ENCODE measurements at places on chromosomes 7 and 10. TPM values are rescaled to one million over a fixed set of nuclear protein-coding genes. Genes with fewer than 3 reads are reported as not detected.

Gene OPN1SW
- total RNA-seq = not detected

Gene CNNM1
- not detected for total RNA-seq

Gene HOXA11
- total RNA-seq = not detected

Gene FFAR4
- not detected for total RNA-seq

- H3K4me1 ChIP-seq = peaks cover 7% of the 10 kb centered on the region
- H3K27me3 ChIP-seq = no peaks in the 10 kb centered on the region
- H3K27ac ChIP-seq = no peak overlapping the region
Observed at GRCh38 chr10:34526758-34527730, 288.1 kb downstream of the PARD3 start.

- no peaks in the 10 kb centered on the region for H3K36me3 ChIP-seq
- H3K27ac ChIP-seq = no peak overlapping the region
- no peaks in the 10 kb centered on the region for H3K4me1 ChIP-seq
- no peak for DNase-seq
- no peaks in the 10 kb centered on the region for H3K27me3 ChIP-seq
Observed at GRCh38 chr7:18515067-18515466, 19.5 kb downstream of the HDAC9 start.

- no peak for DNase-seq
- H3K27me3 ChIP-seq = no peaks in the 10 kb centered on the region
- H3K4me1 ChIP-seq = peaks cover 23% of the 10 kb centered on the region
- peak overlapping the region; percentile 22 for H3K27ac ChIP-seq
- H3K4me3 ChIP-seq = peak overlapping the region; percentile 93
- H3K36me3 ChIP-seq = no peaks in the 10 kb centered on the region
Observed at GRCh38 chr10:32957341-32958084, 517 bp downstream of the ITGB1 start.

DNA sequence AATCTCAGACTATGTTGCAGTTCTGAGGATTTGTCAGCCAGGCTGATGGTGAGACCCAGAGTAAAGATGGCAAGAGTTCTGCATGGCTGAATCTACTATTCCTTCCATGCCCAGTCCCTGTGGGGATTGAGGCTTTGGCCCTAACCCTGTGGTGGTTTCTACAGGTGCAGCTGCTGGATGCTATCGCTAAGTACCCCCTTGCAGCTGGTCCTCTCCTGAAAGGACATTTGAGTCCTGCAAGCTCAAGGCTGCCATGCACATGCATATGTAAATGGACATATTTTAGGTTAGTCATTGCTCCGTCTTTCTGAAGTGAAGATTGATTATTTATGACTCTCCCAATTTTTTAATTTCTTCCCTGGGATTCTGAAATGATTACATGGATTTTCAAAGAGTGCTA is 1122.2 kb upstream of the CELF2 start:
- DNase-seq = no peak
- no peaks in the 10 kb centered on the region for H3K4me1 ChIP-seq
- H3K36me3 ChIP-seq = no peaks in the 10 kb centered on the region
- no peaks in the 10 kb centered on the region for H3K27me3 ChIP-seq
- H3K4me3 ChIP-seq = no peak overlapping the region

- H3K4me3 ChIP-seq = no peak overlapping the region
- H3K4me1 ChIP-seq = peaks cover 3% of the 10 kb centered on the region
- DNase-seq = no peak
- no peak overlapping the region for H3K27ac ChIP-seq
Observed at GRCh38 chr7:157160433-157160832, 21.7 kb downstream of the UBE3C start.

GRCh38 chr7:38310591-38311101 is 37.2 kb upstream of the TARP start:
- no peak for DNase-seq
- no peaks in the 10 kb centered on the region for H3K36me3 ChIP-seq
- peak overlapping the region; percentile 71 for H3K4me3 ChIP-seq
- peaks cover 20% of the 10 kb centered on the region for H3K4me1 ChIP-seq

GRCh38 chr10:11446864-11447263 is 164.6 kb downstream of the USP6NL start:
- no peaks in the 10 kb centered on the region for H3K27me3 ChIP-seq
- no peak for DNase-seq
- no peaks in the 10 kb centered on the region for H3K36me3 ChIP-seq
- no peak overlapping the region for H3K4me3 ChIP-seq
- no peak overlapping the region for H3K27ac ChIP-seq
- peaks cover 50% of the 10 kb centered on the region for H3K4me1 ChIP-seq

- H3K36me3 ChIP-seq = no peaks in the 10 kb centered on the region
- H3K27ac ChIP-seq = no peak overlapping the region
- no peak overlapping the region for H3K4me3 ChIP-seq
- no peaks in the 10 kb centered on the region for H3K4me1 ChIP-seq
Observed at GRCh38 chr10:102633287-102633686, 11.0 kb upstream of the TRIM8 start.

DNA sequence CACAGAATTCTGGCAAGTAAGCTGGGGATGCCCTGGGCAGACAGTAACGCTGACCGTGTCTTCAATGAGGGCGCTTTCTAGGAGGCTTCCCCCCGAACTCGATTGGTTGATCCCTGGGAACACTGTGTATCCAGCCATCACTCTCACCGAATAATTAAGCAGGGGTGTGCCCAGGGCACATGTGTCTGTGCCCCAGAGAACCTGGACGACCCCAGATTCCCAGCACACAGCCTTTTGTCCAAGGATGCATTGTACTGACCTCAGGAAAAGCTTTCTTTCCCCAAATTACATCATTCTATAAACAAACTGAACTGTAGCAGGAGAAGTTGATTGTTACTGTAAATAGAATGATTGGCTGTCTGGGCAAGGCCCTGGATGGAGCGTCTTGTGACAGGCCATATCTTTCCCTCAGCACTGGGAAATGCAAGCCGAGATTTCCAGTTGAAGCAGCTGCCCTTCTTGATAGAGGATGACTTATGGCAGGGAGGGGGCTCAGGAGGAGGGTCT is 6.6 kb upstream of the DEPP1 start:
- no peak overlapping the region for H3K4me3 ChIP-seq
- no peak overlapping the region for H3K27ac ChIP-seq
- no peak for DNase-seq
- peaks cover 3% of the 10 kb centered on the region for H3K36me3 ChIP-seq

DNA sequence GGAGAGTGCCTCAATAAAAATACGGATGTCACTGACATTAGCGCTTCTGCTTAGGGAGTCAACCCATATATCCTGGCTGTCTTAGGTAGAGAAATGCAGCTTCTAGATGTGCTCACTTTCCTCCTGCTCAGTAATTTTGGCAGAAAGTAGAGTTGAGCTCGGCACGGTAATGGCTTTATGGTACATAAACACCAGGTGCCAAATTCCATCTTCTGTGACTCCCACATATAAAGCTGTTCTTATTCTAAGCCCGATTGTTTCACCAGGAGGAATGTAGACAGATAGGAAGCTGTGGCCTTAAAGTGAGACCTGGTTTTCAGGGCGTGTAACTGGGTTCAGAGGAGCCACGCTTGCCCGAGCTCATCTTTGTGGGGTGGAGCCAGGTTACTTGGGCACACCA is 143.7 kb downstream of the CREB5 start:
- no peaks in the 10 kb centered on the region for H3K4me1 ChIP-seq
- no peak overlapping the region for H3K27ac ChIP-seq

DNA sequence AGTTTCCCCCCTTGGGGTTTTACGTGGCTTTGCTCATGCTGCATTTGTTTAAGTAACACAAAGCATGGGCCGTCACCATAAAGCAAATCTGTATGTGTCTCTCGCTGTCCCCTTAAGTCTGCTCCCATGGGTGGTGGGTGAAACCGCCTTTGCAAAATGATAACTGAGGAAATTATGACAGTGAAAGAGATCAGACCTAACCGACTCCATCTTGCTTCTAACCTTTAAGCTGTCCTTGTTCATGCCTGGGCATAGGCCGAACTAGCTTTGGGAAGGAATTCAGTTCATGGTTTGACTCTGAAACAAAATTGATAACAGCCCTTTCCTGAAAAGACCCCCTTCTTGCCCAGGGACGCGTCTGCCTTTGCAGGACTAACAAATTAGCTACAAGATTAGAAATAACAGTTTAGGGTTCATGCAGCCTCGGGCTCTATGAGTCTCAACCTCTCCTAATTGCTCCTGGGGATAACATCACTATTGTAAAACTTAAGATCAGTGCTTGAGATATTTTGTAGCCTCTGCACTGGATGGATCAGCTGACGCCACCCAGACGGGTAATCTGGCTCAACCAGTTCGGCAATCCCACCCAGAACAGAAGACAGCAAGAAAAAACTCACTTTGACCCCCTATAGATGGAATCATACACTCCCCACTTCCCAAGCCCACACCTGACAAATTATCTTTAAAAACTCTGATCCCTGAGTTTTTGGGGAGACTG is 623.7 kb downstream of the TYW1 start:
- H3K4me1 ChIP-seq = no peaks in the 10 kb centered on the region
- H3K4me3 ChIP-seq = no peak overlapping the region
- H3K27ac ChIP-seq = no peak overlapping the region
- no peak for DNase-seq
- no peaks in the 10 kb centered on the region for H3K27me3 ChIP-seq

- no peak overlapping the region for H3K4me3 ChIP-seq
- H3K27ac ChIP-seq = no peak overlapping the region
- no peak for DNase-seq
- H3K36me3 ChIP-seq = no peaks in the 10 kb centered on the region
Observed at GRCh38 chr7:158843771-158844170, 12.6 kb upstream of the DYNC2I1 start.

DNA sequence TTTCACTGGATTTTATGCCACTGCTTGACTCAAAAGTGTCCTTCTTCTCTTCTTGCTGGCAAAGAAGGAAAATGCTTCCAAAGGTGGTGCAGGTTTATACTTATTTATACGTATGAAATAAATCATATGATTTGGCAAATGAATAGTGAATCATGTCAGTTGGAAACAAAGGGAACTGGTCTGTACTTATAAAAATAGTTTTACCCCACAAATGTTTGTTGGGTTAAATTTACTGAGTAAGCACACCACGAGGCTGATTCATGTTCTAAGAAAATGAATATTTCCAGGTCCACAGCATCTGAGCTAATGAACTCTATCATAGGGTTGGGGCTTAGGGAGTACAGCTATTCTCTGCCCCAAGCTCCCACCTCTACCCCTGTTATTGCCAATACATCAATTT is 232.2 kb downstream of the TRIL start:
- H3K4me3 ChIP-seq = no peak overlapping the region
- no peak for DNase-seq
- no peaks in the 10 kb centered on the region for H3K27me3 ChIP-seq
- H3K4me1 ChIP-seq = no peaks in the 10 kb centered on the region
- H3K27ac ChIP-seq = no peak overlapping the region

- no peaks in the 10 kb centered on the region for H3K27me3 ChIP-seq
- no peaks in the 10 kb centered on the region for H3K4me1 ChIP-seq
- H3K4me3 ChIP-seq = no peak overlapping the region
- no peaks in the 10 kb centered on the region for H3K36me3 ChIP-seq
Observed at GRCh38 chr10:116802474-116802873, 46.8 kb upstream of the ENO4 start.

DNA sequence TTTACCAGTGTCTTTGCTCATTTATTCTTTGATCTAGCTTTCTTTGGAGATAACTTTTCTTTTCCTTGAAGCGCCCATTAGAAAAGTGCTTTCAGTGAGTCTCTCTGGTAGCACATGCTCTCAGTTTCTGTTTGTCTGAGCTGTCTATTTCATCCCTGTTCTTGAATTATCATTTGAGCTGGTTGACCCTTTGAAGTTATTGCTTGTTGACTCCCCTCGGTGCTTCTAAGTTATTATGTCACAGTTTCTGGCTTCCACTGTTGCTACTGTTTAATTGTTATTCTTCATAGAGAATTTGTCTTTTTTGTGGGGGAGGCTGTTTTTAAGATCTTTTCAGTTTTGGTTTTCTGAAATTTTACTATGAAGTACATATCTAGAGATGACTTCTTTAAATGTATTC is 11.4 kb upstream of the PRF1 start:
- no peak for DNase-seq
- H3K27me3 ChIP-seq = no peaks in the 10 kb centered on the region

DNA sequence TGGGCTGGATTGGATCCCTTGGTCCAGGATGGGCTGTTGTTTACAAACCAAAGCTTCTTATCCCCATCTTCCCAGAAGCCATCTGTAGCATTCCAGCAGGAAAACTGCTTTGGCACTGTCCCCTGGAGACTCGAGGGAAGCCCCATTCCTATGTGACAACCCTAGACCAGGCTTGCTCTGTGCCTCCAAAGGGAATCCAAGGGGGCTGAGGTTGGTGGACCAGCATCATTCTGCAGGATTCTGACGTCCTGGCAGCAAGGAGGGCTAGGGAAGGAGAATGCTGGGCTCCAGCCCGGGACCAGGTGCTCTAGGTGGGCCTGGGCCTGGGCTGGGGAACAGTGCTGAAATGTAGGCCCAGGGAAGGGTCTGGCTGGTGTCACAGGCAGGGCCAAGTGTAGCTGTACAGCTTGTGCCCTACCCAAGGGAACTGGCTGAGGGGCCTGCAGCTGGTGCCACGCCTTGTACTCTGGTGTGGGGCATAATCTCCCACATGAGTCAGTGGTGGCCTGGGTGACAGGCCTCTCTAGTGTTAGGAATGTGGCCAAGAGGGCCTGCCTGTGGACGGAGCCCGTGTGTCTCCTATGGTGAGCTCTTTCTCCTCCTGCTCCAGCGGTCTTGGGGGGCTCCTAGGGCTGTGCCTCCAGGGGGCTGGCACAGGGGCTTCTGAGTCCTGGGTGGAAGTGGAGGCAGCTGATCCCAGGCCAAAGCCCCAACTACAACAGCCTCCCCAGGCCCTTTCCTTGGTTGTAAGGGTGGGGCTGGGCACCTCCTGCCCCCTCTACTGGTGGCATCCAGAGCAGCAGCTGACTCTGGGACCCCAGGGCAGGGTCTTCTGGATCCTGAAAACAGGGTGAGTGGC is 25.2 kb downstream of the TRIM8 start:
- peaks cover 8% of the 10 kb centered on the region for H3K4me1 ChIP-seq
- no peaks in the 10 kb centered on the region for H3K27me3 ChIP-seq
- no peak overlapping the region for H3K27ac ChIP-seq
- no peak overlapping the region for H3K4me3 ChIP-seq
- H3K36me3 ChIP-seq = no peaks in the 10 kb centered on the region
- DNase-seq = no peak

- H3K4me1 ChIP-seq = no peaks in the 10 kb centered on the region
- DNase-seq = no peak
- no peaks in the 10 kb centered on the region for H3K27me3 ChIP-seq
- no peak overlapping the region for H3K4me3 ChIP-seq
- H3K36me3 ChIP-seq = no peaks in the 10 kb centered on the region
Observed at GRCh38 chr7:135879233-135879632, 97.9 kb downstream of the MTPN start.

DNA sequence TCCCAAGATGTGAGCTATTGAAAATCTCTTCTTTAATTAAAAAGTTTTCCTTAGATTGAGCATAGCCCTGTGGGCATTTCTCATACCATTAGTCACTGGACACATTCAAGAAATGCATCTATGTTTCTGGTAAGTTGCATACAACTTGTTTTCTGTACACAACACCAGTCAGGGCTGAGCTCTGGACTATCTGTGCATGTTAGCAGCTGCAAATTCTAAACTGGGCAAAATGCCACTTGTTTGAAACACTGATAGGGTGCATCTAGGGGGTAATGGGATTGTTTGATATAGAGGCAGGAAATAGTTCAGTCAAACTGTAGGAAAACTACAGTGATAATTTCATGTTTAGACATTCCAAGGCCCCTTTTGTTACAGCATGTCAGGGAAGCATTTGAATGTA is 145.6 kb upstream of the NPY start:
- H3K27me3 ChIP-seq = no peaks in the 10 kb centered on the region
- DNase-seq = no peak
- H3K4me1 ChIP-seq = peaks cover 8% of the 10 kb centered on the region
- H3K4me3 ChIP-seq = no peak overlapping the region
- no peaks in the 10 kb centered on the region for H3K36me3 ChIP-seq
